ENCODE measurements at places on chromosomes 16 and 17.

- no peak for DNase-seq
Observed at GRCh38 chr17:3803308-3803640, 2.3 kb upstream of the ITGAE start.

- no peak for DNase-seq
Observed at GRCh38 chr16:77781091-77781490, 7.3 kb upstream of the VAT1L start.

DNA sequence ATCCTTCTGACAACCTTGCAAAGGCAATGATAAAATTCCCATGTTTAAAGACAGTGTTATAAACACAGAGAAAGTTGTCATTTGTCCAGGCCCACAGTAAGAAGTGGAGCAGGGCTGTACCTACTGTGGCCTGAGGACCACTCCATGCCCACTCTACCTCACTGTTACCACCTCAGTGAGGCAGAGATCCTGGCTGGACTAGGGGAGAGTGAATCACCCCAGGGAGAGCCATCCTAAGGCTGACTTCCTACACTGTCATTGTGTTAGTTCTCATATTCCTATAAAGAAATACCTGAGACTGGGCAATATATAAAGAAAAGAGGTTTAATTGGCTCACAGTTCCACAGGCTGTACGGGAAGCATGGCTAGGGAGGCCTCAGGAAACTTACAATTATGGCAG, 228.8 kb upstream of the HSBP1 start:
- DNase-seq, result no peak

- no peak for DNase-seq
Observed at GRCh38 chr17:65121916-65122806, 15.0 kb upstream of the RGS9 start.

DNA sequence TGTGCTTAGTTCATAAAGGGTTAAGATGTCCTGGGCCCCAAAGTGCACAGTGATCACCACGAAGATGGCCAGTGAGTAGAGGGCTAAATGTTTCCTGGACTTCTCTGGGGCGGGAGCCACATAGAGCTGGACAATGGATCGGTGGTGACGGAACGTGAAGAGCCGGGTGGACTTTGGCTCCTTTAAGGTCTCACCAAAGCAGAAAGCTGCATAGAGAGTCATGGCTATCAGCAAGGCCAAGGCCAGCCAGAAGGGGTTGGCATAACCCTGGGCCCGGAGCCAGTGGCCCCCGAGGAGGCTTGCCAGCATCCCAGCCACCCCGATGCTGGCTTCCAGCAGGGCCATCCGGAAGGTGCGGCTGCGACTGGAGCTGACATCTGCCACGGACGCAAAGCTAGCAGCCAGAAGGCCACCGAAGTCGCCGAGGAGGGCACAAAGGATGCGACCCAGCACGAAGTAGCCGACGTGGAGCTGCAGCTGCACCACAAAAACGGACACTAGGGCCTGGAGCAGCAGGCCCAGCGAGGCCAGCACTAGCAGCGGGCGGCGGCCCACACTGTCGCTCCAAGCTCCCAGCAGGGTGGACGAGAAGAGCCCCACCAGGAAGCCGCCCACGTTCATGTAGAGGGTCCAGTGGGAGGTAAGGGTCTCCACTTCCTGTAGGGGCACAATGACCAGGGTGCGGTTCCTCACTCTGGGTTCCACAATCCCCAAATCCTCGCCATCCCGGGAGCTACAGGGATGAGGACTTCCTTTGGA, 1.0 kb downstream of the SLC46A1 start:
- DNase-seq, result no peak

DNA sequence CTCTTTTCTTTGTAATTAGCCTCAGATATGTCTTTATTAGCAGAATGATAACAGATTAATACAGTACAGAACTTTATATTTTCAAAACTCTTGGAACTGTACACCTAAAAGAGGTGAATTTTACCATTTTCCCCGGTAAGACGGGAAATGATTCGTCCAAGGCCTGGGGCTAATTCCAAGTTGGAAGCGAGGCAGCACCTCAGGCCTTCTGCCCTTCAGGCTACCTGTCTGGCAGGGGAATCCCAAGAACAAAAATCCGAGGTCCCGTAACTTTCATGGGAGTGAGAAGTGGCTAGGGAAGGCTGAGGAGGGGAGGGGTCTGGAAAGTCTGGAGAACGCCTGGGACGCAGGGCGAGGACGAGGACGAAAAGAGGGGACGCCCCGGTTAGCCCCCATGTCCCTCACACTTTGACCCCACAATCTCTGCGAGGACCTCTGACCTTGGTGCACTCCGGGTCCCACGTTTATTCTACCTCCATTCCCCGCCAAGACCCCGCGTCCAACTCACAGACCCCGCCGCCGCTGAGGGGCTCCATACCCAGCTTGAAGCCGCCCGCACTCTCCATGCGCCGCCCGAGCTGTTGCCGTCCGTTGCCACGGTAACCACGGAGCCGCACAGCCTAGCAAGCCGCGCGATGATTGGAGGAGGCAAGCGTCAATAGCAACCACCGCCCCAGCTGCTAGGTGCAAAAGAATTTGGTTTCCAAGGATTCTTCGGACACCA, at the start of gene HYDIN:
Gene HYDIN (minus strand): TSS at position 601 of the 724 bp plus-strand sequence. CDS start 43,827 bp downstream, outside the sequence.
- DNase-seq, result no peak

- no peak for DNase-seq
Observed at GRCh38 chr16:9000664-9001063, 37.0 kb upstream of the USP7 start.

DNA sequence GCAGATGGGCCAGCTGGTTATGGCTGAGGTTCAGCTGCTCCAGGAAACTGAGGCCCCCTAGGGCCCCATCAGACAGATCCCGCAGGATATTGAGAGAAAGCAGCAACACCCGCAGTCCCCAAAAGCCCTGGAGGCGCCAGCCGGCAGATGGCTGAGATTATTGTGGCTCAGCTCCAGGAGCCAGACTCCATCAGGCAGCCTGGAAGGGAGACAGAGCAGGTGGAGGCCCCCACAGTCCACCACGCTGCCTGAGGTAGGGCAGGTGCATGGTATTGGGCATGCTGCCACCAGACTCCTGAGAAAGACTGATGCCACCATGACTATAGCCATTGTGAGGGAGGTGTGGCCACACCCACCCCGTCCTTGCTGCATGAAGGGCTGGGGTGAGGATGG, 9.5 kb upstream of the TMEM101 start:
- DNase-seq, result no peak

DNA sequence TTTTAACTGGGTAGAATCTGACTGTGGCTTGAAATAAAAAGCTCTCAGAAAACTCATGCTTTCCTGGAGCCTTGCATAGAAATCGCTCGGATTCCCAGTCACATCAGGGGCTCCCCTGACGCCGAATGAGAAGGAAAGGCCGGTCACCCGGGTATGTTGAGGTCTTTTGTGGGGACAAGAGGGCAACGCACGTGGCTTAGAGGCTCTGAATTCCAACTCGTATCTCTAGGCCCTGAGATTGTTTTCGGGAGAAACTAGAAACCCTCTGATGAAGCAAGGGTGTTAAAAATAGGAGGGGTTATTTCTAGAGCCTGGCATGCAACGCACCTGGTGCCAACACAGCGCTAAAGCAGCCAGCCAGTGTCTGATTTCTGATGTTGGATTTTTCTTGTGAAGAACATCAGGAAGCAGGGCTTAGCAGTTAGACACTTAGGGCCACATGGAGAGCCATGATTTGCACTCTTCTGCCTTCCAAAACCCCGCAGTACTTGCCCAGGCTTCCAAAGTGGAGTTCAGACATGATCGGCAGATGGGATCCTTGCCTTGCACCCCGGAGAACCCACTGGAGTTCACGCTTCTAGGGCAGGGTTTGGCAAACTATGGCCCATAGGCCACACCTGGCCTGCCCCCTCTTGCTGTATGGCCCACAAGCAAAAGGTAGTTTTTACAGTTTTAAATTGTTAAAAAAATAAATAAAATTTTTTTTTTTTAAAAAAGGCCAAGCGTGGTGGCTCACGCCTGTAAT, 12.6 kb downstream of the CACNG1 start:
- DNase-seq, result no peak

DNA sequence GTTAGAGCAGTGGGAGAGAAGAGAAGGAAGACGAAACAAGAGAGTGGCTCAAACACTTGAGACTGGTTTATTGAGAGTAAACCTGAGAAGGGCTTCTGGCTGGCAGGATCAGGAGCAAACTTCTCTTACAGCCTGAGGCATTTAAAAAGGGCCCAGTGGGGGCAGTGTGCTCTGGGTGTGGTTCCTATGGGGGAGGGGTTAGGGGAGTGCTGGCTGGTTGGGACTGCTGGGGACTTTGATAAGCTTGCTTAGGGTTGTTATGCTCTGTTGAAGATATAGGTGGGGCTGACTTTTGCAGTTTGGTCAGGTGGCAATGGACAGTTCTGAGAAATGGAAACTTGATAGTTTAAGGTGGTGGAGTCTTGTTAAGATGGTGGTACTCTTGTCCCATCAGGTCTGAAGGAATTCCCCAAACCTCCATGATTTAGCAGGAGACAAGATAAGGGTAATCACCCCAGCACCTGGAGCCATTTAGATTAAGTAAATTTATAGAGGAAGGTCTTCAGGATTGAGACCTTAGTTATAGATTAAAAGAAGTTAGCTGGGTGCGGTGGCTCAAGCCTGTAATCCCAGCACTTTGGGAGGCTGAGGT, 79.3 kb downstream of the EMP2 start:
- no peak for DNase-seq

GRCh38 chr17:1031711-1032110, 34.8 kb downstream of the TIMM22 start:
- DNase-seq, result no peak

DNA sequence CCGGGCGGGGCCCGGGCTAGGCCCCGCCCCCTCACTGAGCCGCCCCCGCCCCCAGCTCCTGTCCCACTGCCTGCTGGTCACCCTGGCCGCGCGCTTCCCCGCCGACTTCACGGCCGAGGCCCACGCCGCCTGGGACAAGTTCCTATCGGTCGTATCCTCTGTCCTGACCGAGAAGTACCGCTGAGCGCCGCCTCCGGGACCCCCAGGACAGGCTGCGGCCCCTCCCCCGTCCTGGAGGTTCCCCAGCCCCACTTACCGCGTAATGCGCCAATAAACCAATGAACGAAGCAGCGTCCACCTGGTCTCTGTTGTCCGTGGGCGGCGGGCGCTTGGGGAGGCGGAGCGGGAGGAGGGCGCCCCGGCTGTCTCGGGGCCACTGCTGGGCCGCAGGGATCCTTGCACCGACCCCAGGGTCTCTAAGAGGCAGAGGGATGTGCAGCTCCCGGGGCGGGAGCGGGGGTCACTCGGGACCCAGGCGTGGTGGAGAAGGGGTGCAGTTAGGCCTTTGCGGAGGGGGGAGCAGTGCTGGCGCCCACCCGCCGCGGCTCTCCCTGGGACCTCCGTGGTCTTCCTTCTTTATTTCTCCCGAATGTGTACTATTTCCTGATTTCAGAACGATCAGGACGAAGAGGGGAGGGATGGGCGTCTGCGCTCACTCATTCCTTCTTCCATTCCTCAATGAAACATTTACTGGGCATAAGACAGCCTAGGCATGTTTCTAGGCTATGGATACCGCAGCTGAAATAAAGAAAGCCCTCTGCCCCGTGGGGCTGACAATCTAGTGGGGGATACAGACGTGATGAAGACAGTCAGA, 2.0 kb downstream of the HBZ start:
- DNase-seq, result no peak

DNA sequence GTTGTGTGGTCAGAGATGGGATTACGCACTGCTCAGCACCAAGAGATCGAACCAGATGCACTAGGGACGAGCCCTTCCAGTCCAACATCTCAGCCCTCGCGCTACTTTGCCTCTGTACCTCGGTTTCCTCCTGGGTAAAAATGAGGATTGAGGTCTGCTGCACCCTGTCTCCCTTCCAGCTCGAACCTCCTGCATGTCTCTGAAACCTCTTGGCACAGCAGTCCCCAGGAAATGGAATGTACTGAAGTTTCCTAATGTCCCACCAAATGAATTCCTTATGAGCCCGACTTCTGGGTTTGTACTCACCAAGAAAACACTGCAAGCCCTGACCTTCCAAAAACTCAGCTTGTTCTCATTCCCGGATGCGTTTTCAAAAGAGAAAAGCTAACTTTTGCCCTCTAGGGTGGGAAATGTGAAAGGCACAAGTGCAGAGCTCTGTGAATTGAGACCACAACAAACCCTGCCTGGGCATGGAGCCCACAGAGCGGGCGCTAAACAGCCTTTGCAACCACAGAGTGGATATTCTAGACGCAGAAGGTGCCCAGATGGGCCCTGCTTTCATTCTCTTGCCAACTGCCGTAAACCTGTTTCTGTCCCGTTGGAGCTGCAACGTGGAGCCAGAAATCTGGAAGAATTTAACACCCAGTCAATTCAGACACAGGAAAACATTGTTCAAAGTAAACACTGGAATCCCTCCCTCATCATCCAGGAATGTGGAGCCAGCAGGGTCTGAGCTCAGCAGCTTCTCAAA, 10.3 kb downstream of the CDRT4 start:
- DNase-seq, result no peak

GRCh38 chr17:44438636-44439035, 49.2 kb upstream of the ITGA2B start:
- no peak for DNase-seq

GRCh38 chr17:10754861-10755591, 25.2 kb upstream of the TMEM220 start:
- no peak for DNase-seq

- no peak for DNase-seq
Observed at GRCh38 chr17:58556833-58557250, 42.4 kb upstream of the MTMR4 start.

GRCh38 chr17:77327181-77327565, 186.4 kb downstream of the SEC14L1 start:
- no peak for DNase-seq

GRCh38 chr17:19978805-19979211, 1.2 kb upstream of the AKAP10 start:
- no peak for DNase-seq

DNA sequence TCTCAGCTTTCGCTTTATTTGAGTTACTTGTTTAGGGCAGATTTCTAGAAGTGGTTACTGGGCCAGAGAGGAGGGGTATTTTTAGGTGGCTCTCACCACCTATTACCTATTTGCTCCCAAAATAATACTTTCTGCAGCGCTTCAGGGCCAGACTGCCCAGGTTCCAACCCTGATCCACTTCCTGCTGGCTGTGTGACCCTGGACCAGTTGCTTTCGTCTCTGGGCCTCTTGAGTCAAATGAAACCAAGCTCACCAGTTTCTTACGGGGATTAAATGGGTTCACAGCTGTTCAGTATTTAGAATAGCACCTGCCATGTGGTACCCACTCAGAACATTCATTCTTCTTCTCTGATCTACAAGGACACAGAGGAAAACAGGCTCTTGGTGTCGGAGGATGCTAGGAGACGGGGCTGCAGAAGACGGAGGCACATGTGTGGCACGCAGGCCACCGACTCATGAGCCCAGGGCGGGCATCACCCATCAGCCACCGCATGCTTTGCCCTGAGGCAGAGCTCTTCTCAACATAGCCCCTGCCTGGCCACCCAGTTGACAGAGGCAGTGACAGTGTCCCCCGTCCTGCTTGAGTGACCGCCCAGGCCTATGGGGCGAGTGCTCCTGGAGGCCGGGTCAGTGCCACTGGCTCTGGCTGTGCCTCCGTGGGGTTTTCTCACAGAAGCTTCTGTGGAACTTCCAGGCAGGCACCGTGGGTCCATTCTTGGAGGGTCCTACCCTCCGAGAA, 149.0 kb upstream of the PLCG2 start:
- no peak for DNase-seq

GRCh38 chr17:77948690-77949114, 9.8 kb upstream of the TNRC6C start:
- DNase-seq, result no peak

GRCh38 chr17:62111562-62112171, 46.6 kb upstream of the MED13 start:
- no peak for DNase-seq

GRCh38 chr16:29649588-29650494, 13.2 kb upstream of the SPN start:
- no peak for DNase-seq

Data from activated CD4-positive, alpha-beta T cell treated with anti-CD3 and anti-CD28 coated beads, Interleukin-2, amount 50 U/mL, for 1 hour (primary cell).